ENCODE measurements at places on chromosomes 11 and 22.

GRCh38 chr11:36467916-36468315 is 42.2 kb downstream of the TRAF6 start:
- DNase-seq, result no peak

DNA sequence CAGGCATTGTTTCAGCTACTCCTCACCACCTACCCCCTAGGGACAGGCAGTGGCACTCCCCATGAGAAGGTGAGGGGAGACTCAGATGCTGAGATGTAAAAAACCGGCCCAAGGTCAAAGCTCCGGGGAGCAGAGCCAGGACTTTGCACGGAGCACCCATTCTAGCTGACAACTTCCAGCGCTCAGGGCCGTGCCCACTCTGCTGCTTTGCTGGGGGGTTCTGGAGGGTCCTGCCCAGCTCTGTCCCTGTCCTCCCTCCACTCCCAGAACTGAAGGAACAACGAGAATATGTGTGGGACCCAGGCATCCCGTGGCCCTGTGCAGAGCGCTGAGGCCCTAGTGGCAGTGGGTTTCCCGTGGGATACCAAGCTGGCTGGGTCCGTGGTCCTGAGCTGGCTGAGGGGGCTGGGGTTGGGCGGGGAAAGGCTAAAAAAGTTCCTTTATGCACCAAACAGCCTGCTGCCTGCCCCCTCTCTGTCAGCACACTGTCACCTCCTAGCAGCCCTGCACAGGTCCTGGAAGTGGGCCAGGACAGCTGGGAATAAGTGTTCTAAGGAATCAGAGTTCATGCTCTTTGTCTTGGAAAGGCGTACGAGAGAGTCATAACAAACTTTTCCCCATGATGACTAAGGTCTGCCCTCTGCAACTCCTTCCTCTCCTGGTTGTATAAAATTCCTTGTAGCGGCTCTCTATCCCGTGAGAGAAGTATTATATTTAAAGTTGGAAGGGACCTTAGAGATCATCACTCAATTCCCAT is 1.9 kb downstream of the MS4A10 start:
- DNase-seq, result no peak

DNA sequence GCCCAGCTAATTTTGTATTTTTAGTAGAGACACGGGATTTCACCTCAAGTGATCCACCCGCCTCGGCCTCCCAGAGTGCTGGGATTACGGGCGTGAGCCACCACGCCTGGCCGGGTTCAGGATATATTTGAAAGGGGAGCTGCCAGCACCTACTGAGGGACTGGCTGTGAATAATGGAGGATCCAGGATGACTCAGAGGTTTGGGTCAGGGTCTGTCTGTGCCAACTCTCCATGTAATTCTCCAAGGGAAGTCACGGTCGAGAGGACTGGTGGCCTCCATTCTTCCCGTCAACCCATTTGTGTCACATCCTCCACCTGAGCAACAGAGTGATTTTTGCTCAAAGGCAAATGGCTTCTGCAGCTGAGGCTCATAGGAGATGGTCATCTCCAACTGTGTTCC is 3.6 kb upstream of the ARRB1 start:
- DNase-seq, result no peak

DNA sequence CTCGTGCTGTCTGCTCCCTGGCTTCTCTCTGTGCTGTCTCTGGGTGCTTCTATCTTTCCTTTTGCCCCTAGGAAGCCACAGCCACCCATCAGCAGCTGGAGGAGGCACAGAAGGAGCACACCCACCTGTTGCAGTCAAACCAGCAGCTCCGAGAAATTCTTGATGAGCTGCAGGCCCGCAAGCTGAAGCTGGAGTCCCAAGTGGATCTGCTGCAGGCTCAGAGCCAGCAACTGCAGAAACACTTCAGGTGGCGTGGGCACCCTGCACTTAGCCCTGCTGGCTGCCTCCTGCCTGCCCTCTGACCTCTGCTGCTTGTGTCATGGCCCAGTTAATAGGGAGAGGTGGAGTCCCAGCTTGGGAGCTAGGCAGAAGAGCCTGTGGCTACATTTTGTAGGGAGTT is 67.8 kb downstream of the CEP164 start:
- DNase-seq, result no peak

DNA sequence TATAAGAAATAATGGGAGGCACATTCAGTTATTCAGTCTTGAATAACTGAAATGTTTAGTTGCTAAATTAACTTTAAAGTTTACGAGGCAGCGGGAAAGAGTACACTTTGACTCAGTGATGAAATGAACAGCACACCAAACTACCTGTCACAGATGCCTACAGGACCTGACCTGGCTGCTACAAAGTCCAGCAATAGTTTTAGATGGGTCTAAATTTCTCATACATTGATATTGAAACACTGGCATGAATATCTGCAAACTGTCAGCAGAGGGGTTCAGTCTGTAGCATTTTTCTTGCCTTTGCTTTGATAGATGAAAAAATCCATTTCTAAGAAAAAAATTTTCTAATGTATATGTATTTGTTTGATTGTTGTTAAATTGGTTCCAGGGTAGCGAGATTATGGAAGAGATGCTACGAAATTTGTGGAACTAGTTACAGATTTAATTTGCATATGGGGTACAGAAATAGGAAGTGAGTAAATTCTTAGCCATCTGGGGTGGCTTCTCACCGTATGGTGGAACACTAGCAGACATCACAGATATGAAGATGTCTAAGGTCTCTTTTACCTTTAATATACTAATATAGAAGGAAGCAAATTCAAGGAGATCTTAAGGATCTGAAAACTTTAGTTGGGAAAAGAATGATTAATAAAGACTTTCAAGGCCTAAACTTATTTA is 20.8 kb upstream of the GAB2 start:
- DNase-seq, result no peak

DNA sequence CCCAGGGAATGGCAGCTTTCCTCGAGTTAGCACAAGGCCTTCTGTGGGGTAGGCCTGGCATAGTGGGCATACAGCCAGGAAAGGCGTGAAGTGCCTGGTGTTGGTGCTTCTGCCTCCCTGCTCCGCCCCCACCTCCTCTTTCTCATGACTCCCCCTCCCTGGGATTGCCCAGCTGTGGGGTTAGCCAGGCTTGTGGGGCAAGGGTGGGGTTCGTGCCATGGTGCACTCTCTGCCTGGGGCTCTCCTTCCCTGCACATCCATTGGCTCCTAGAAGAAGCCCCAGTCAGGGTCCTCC is 236.8 kb upstream of the NCAM1 start:
- no peak for DNase-seq

DNA sequence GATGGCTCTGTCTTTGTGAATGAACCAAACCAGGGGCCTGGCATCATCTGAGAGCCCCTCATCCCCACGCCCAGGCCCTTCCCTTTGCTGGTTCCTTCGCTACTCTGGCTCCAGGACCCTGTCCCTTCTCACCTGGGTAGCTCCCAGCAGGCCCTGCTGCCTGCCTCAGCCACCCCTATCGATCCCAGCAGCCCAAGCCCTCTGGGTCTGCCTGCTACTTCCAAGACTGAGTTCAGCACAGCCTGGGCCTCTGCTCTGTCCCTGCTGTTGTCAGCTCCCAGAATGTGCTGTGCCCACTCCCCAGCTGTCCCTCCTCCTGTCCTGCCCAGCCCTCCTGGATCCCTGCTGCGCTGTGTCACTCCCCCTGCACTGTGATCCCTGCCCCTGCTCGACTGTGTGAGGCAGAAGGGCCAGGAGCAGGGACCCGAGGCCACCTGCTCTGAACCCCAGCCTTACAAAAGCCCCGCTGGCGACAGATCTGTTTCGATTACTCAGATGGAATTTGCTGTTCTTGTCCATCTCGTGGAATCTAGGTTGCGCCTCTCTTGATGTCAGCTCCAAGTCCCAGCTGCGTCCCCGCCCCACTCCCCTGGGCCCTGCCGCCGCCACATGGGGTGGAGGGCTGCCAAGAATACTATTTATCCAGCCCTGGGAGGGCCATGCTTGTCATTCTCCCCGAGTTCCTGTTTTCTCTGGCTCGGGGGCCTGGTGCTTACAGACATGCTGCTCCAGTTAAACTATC is 13.0 kb downstream of the MRPL21 start:
- DNase-seq, result no peak

- DNase-seq, result no peak
Measured at GRCh38 chr22:36136988-36137387, 23.6 kb downstream of the APOL3 start.

DNA sequence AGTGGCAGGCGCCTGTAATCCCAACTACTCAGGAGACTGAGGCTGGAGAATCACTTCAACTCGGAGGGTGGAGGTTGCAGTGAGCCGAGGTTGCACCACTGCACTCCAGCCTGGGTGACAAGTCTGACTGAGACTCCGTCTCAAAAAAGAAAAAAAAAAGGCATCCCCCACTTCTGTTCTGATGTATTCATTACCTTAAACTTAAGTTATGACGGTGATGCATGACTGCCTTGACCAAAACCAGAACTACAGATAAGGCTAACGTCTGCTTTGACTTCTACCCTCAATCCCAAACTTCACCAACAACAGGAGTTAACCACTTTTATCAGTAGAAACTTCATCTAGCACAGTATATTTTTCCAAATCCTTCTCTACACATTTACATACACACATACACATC is 9.9 kb downstream of the HTR3A start:
- no peak for DNase-seq

DNA sequence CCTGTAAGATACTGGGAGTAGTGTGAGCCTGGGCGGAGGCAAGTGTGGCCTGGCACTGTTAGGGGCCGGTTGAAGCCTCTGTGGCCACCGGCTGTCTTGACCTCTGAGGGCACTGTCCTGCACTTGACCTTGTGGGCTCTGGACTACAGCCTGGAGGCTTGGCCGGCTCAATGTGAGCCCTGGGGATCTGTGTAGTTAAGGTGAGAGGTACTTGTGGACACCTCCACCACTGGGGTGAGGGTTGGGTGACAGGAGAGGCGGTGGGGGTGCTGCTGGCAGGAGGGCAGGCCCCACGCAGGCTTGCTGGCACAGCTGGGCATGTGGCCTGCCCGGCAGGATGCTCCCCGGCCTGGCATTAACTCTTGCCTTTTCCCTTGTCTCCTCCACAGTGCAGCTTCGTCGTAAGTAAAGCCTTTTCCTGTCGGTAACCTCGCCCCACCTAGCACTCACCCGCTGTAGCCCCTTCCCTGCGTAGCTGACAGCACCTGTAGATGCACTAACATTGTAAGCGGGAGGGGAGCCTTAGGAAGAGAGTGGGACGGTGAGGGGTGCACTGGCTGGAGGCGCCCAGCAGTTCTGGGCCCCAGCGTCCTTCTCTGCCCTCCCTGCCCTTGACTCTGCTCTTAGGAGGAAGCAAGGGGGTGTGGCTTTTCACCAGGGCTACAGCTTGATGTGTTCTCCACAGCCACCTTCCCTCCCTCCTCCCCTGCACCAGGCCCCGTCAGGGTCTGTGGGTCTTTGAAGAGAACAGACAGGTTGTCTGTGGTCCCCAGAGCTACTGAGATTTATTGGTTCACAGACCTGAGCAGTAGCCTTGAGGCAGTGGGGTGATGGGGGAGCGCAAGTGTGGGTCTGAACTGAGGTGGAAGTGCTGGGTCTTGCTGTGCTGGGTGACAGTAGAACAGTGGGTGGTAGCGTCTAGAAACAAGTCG is 17.6 kb downstream of the INCENP start:
- no peak for DNase-seq

DNA sequence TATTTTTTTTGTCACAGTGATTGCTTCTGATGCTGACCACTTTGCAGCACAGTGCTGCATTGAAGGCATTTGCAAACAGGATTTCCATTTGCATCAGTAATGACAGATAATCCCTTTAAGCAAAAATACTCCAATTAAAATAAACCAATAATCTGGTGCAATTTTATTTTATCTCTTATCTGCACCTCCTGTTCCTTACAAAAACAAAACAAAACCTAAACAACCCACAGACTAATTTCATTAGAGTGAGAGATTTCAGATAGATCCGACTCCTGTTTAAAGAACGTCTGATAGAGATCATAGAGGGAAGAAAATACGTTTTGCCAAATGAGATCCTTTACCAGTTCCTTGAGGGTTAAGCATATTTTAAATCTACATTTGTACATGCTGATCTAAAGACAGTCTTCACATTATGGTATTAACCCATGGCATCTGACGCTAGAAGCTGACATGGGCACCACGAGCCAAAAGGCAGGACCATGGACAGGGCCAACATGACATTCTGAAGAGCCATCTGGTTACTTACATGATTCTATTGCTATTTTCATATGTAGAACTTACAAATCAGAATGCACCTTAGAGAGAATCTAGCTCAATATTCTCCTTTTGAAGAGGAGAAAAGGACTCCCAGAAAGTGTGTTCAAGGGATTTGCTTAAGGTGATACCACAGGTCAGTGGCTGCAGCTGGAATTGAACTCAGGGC is 286.2 kb upstream of the NARS2 start:
- no peak for DNase-seq

DNA sequence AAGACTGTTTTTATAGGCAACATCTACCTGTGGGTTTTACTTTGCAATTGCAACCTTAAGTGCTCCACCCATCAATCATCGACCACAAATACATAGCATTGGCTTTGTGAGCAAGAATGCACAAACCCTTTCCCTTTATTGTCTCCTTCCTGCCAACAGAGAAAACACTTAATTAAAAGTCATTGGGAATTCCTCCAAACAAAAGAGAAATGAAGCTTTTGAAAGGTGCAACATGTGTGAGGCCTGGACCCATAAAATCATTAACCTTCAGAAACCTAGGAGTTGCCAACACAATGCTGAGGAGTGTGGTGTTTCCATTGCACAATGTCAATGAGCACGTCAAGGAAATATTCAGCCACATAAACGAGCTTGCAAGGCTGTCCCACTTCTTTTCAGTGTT is 223.2 kb downstream of the BLID start:
- DNase-seq, result no peak

- no peak for DNase-seq
Measured at GRCh38 chr11:97888641-97889040, 1132.1 kb upstream of the CNTN5 start.

DNA sequence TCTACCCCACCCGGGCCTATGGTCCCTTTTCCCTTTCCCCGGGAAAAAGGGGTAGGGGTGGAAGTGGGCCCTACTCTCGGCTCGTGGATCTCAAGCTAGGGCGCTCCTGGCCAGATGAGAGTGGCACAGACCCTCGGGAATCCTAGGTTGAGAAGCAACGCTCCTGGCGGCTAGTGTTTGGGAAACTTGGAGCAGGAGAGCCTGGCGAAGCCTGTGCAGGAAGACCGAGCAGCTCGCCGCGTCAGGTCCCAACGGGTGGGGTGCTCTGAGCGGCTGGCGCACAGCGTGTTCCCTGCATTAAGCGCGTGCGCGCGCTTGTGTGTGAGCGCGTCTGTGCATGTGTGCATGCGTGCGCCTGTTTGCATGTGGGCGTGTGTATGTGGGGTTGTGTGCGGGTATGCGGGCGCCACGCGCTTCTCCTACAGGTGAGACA is 7.1 kb upstream of the FLI1 start:
- DNase-seq, result peak; percentile 48

DNA sequence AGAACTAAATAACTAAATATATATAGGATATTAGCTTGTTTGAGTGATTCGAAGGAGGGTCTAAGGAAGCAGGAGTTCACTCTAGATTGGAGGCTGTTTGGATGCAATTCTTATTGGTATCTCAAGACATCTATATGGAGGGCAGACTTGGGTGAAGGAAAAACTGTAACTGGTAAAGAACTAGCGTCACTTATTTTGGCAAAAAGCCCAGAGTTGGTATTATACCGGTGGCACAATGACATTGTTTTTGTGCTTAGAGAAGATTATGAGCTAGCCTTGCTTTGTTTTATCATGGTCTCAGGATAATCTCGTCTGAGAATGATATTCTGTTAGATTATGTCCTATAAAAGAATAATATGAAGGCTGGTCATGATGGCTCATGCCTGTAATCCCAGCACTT is 6.0 kb upstream of the SLC35F2 start:
- DNase-seq, result no peak

GRCh38 chr11:9280655-9281301 is 15.6 kb upstream of the DENND5A start:
- peak; percentile 30 for DNase-seq

GRCh38 chr22:17518406-17518805 is 44.9 kb upstream of the SLC25A18 start:
- no peak for DNase-seq

- DNase-seq, result no peak
Measured at GRCh38 chr11:65427691-65428577, 5.3 kb downstream of the NEAT1 start.
